ENCODE measurements at places on chromosomes 2 and 18. TPM values are rescaled to one million over a fixed set of nuclear protein-coding genes. Genes with fewer than 3 reads are reported as not detected.
A peak's percentile ranks its signal among the peaks of the same experiment; 100 is the strongest.

GRCh38 chr18:23169673-23170044 lies 34.4 kb downstream of the CABLES1 start:
- no peak for DNase-seq

DNA sequence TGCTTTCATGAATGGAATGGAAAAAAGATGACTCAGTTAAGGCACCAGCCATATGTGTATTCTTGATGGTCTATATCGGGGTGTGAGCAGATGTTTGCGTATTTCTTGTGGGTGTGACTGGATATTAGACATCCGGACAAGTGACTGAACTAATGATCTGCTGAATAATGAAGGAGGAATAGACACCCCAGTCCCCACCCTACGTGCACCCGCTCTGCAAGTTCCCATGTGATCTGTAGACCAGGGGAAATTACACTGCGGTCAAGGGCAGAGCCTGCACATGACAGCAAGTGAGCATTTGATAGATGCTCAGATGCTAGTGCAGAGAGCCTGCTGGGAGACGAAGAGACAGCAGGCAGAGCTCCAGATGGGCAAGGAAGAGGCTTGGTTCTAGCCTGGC lies 12.4 kb upstream of the PRLH start:
- DNase-seq = no peak

DNA sequence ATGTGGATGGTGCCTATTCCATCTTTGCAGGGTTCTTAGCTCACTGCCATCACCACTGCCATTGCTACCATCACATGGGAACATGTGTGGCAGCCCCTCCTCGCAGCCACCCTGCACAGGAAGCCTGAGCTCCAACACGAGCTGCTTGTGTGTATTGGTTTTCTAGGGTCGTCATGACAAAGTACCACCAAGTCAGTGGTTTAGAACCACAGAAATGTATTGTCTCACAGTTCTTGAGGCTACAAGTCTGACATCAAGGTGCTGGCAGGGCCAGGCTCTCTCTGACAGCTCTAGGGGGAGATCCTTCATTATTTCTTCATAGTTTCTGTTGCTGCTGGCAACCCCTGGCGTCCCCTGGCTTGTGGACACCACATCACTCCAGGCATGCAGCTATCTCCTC lies 10.3 kb upstream of the IL1R2 start:
- DNase-seq = no peak

- DNase-seq = peak; percentile 41
Measured at GRCh38 chr2:108579623-108580022, 45.4 kb downstream of the LIMS1 start.

DNA sequence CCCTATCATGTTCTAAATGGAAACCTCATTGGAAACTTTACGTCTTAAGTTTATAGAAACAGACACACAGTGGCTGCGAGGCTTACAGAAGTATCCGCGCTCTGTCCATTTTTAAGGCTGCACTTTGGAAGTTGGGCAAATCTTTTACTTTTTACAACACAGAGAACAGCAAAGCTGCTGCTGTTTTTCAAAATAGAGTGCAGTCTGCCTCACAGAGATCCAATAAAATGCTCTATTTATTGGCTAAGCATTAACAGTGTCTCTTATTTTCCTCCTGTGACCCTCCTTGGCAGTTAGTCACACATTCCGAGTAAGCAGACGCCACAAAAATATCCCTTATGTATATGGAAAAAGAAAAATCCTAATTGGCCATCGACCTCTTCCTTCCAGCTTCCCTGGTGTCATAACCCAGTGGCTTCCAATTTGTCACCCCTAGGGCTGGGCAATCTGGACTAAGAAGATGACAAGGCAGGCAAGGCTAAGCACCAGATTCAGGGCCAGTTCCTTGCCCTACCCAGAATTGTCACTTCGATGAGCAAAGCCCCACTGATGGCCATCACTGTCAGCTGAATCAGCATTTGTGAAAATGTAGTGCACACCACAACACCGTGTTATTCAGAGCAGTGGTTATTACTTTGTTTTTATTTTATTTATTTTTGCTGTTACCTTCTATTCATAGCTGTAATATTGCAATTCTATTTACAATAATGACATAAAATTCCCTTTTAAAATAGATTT lies 47.7 kb upstream of the MEIS1 start:
- no peak for DNase-seq

DNA sequence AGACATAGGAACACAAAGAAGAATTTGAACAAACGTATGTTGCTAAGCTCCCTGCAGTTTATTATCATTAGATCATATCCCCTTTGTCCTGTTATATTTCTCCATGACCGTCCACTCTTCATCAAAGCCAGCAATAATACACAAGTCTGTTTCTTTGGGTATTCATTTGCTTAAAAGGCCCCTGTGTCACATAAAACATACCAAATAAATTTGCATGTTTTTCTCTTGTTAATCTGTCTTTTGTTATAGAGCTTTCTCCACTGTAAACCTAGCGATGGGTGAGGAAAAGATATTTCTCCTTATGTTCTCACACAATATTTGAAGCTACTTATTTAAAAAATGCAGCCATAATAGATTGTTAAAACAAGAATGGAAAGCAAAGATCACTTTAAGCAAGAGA lies 42.9 kb upstream of the REL start:
- DNase-seq = no peak

DNA sequence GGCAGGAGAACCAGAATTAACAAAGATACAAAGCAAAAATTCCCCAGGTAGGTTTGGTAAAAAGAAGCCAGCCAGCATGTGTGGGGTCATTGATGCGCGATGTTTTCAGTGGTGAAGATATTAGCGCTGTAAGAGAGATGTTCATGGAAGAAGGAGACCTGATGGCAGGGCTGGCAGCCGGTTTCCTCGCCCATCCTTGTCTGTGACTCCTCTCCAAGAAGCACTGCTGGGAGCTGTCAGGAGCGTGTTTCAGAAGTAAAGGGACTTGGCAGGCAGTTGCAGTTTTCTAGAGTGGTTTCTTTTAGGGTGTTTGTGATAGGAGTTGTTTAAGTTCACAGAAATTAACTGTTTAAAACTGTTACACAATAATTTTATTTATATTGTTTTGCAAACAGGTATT lies 24.6 kb downstream of the TAF1B start:
- DNase-seq = no peak

DNA sequence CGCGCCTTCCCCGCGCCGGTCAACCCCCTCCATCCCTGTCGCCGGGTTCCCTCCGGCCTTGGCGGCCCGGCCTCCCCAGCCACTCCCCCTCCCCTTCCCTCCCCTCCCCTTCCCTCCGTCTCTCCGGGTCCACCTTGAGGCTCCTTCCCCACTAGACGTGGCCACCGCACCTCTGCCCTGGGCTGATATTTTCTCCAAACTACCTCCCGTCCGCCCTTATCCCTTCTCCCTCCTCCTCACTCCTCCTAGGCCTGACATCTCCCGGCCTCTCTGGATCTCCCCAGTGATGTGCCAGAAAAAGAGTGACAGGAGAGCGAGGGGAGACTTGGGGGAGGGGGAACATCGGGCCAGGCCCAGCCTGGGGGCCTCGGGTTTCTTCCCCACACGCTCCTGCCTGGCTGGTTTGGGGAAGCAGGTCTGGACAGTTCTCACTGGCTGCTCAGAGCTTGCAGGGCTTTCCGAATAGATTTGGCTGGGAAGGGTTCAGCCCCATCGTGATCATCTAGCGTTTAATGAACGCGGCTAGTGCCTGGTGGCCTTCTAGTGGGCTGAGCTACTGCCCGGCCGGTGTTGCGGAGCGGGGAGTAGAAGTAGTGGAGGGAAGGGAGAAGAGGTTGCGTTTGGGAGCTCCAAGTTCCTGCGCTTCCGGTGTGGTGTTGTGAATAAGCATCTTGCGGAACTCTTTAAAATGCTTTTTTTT lies 641 bp downstream of the MAPRE3 start:
- no peak for DNase-seq

DNA sequence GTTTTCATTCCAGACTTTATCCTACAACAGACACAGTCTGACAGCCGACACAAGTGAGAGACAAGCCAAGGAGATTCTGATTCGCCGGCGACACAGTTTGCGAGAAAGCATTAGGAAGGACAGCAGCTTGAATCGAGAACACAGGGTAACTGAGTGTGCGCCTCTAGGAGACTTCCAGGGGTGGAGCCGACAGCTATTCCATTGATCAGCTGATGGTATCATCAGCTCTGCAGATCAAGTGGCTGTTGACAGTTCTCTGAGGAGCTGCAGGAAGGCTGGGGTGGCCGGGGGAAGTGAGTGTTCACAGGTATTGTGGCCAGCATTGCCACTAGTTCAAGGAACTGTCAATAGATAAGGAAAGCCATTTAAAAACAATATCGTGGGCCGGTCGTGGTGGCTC lies 57.3 kb upstream of the TMEM182 start:
- no peak for DNase-seq

DNA sequence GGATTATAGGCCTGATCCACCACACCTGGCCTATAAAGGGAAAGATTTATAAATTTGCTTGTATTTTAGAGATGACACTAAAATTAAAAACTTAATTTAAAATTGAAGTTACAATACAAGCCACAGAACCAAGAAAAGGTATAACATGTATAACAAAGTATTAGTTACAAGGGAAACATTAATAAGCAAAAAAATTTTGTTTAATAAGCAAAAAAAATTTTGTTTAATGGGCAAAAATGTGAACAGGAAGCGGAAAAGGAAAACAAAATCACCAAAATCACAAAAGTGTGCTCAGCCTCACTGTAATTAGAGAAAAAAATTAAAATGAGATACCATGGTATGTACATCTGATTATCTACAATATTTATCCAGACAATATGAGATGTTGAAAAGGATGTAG lies 15.9 kb upstream of the NDUFV2 start:
- DNase-seq = no peak

GRCh38 chr2:111199840-111200239 lies 79.1 kb downstream of the BCL2L11 start:
- DNase-seq = no peak

GRCh38 chr2:119466373-119466772 lies 34.7 kb downstream of the TMEM37 start:
- no peak for DNase-seq

- DNase-seq = no peak
Measured at GRCh38 chr2:211359347-211359746, 802.9 kb downstream of the CPS1 start.

GRCh38 chr2:131140581-131140980 lies 35.4 kb downstream of the PLEKHB2 start:
- no peak for DNase-seq

GRCh38 chr2:45883603-45884000 lies 232.1 kb downstream of the PRKCE start:
- no peak for DNase-seq

GRCh38 chr2:20227894-20228505 lies 3.1 kb upstream of the SDC1 start:
- no peak for DNase-seq

Gene SFT2D3
- polyA plus RNA-seq = 8.5 TPM

Gene FEV
- polyA plus RNA-seq = 16.5 TPM

Gene SCYGR4
- polyA plus RNA-seq = not detected

Gene TLX2
- 3.2 TPM for polyA plus RNA-seq

Gene GPR75
- polyA plus RNA-seq = 0.88 TPM

Gene HOXD10
- not detected for polyA plus RNA-seq

Gene EDAR
- not detected for polyA plus RNA-seq
